SJSA1 (cell line): ENCODE measurements at places on chromosomes 11 and 22. TPM values are rescaled to one million over a fixed set of nuclear protein-coding genes. Genes with fewer than 3 reads are reported as not detected.
A peak's percentile ranks its signal among the peaks of the same experiment; 100 is the strongest.

DNA sequence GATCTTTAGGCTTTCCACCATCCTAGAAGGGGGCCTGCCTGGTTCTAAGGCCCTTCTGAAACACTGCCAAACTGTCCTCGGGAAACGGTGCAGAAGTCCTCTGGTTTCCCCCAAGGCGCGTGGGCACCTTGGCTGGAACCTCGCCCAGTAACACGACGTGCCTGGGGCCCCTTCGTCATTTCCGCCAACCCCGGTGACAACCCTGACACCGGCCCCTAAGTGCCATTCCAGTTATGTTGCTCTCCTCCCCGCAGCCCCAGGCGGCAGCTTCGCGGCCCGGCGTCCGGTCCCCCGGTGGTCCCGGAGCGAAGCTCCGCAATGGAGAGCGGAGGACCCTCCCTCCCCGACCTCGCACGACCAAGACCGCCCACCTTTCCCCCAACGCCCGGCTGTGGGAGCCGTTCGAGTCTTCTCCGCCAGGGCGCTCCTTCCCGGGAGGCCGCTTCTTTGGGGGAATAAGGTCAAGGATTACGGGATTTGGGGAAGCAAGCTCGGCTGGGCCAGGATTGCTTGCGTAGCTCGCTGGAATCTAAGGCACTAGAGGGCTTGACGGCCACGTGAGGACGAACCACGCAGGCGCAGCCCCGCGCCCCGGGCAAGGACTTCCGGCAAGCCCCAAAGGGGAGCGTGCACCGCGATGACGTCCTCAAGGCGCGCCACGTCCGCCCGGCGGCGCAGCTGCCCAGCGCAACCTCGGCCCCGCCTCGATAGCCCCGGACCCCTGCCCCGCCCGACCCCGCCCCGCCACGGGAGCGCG is 626 bp downstream of the RNH1 start:
- DNase-seq, result peak; percentile 85

DNA sequence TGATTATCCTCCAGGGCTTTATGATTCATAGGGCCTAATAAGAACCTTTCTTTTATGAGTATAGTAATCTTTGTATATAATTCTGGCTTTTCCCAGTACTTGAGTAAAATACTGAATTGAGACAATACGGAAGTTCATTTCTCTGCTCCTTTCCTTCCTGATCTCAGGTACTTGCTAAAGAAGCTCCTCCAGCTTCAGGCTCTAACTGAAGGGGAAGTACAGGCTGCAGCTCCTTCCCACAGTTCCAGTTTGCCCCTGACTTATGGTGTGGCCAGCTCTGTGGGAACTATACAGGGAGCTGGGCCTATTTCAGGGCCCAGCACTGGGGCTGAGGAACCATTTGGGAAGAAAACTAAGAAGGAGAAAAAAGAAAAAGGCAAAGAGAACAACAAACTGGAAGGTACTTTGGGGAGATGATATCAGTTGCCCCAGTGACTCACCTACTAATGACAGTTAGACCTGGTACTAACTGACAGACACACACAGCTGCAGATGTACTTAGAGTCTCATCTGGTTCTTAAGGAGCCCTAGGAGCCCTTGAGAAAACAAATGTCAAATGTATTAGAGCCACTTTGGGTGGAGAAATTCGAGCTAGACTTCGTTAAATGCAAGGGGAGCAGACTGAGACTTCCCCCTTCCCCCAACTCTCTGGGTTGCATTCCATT is 3.0 kb downstream of the TBRG1 start:
- DNase-seq, result no peak

DNA sequence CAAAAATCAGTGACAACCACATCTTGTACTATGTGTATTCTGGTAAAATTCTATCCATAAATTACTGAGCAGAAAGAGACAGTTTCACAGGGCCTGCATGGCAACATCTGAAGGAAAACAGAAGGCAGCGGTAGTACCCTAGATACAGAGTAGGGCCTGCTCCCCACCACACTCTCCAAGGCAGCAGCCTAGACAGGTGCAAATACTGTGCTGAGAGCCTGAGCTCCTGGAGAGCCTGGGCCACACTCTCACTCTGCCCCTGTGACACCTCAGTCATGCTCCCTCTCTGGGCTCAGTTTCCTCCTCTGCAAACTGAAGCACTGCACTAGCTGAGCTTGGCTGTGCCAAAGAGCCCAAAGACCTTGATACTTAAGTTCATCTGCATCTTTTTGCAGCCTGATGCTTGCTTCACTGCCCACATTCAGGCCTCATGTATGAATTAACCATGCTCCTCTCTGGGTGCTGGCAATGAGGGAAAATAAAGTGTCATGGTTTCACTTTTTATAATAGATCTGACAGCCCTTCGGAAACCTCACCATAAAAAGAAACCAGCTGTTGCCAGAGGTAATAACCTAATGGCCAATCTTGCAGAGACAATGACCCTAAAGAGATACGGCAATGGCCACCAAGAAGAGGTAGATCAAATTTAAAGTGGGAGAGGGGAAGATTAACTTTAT is 104.7 kb downstream of the PLEKHA7 start:
- DNase-seq, result no peak

DNA sequence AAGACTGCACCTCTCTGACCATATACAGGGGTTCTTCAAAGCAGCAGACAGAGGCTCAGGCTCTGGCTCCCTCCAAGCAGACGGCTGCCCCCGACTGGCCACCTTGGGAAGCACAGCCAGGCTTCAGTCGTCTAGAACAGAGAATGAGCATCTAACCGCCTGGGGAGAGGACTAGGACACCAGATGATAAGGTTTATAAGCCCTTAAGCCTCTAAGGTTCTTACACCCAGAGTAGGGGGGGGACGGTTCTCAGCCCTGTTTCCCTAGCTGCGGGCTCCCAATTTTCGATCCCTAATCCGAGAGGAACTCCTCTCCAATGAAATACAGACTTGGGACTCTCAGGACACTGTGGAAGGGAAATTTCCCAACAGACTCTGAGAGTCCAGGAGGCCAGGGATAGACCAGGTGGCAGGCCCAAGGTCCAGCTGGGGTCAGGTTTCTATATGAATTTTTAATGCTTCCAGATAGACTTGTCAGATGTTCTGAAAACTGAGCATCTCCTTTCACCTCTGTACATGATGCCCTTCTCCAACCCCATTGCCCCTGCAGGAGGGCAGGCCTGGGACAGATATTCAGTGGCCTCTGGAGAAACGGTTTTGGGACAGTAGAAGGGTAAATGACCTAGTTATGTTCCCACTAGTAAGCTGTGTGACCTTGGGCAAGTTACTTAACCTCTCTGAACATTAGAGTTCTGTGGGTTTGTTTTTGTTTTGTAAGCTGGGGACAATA is 20.2 kb downstream of the RTN4RL2 start:
- DNase-seq, result peak; percentile 40

- DNase-seq, result no peak
These were observed 139.8 kb downstream of the ELP4 start for GRCh38 chr11:31649129-31649966.

DNA sequence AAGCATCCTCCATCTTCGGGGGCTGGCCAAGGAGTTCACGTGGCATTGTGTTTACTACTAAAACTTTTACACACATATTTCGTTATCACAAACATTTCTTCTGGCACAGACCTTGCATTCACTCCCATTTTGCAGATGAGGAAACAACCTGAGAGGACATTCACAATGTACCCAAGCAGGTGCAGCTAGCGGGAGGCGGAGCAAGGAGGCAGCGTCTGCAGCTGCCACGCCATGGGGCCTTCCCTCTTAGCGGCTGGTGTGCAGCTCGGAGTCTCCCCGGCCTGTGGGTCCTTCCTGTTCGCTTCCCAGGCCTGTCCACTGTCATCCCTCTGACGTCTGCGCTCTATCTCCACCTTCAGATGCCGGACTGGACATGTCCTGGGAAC is 807.8 kb downstream of the TBC1D22A start:
- no peak for DNase-seq

DNA sequence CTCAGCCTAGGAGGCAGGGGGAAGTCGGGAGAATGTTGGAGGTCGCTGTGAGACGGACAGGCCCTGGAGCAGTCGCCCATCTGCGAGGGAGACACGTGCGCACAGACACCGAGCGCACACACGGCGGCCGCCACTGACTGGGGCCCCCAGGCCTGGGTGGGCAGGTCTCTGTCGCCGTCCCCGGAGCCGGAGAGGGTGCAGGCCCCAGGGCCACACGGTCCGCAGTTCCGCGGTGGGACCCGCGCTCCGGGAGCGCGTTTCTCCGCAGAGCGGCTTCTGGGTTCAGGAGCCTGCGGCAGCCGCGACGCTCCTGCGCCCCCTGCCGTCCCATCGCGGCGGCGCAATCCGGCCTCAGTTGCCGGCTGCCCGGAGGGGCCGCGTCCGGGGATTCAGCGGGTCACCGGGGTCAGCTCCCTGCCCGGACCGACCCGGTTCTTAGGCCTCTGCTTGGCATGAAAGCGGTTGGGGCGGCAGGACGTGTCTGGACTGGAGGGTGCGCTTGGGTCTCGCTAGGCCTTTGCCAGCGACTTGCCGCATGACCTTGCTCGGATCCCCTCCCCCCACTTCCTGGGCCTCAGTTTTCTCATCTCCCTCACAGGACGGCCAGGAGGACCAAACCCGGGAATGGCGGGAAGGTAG is 31.2 kb downstream of the PDE2A start:
- no peak for DNase-seq

DNA sequence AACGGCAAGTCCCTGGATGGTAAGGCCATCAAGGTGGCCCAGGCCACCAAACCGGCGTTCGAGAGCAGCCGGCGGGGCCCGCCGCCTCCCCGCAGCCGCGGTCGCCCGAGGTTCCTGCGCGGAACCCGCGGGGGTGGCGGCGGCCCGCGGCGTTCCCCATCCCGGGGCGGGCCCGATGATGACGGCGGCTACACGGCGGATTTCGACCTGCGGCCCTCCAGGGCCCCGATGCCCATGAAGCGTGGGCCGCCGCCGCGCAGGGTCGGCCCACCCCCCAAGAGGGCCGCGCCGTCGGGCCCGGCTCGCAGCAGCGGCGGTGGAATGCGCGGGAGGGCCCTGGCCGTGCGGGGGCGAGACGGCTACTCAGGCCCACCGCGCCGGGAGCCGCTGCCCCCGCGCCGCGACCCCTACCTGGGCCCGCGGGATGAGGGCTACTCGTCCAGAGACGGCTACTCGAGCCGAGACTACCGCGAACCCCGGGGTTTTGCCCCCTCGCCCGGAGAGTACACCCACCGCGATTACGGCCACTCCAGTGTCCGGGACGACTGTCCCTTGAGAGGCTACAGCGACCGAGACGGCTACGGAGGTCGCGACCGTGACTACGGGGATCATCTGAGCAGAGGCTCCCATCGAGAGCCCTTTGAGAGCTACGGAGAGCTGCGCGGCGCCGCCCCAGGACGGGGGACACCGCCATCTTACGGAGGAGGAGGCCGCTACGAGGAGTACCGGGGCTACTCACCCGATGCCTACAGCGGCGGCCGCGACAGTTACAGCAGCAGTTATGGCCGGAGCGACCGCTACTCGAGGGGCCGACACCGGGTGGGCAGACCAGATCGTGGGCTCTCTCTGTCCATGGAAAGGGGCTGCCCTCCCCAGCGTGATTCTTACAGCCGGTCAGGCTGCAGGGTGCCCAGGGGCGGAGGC is 792 bp downstream of the RBMXL2 start:
- no peak for DNase-seq

GRCh38 chr22:42929838-42930155 is 72.7 kb upstream of the ARFGAP3 start:
- DNase-seq, result no peak

RFPL3 gene
- not detected in 2 replicates for total RNA-seq

CARNS1 gene
- total RNA-seq, result not detected in 2 replicates
